ENCODE measurements at places on chromosomes 3 and 15.

GRCh38 chr3:130712718-130713423 is 33.8 kb downstream of the PIK3R4 start:
- DNase-seq = no peak

GRCh38 chr3:74693251-74693650 is 78.8 kb upstream of the CNTN3 start:
- no peak for DNase-seq

DNA sequence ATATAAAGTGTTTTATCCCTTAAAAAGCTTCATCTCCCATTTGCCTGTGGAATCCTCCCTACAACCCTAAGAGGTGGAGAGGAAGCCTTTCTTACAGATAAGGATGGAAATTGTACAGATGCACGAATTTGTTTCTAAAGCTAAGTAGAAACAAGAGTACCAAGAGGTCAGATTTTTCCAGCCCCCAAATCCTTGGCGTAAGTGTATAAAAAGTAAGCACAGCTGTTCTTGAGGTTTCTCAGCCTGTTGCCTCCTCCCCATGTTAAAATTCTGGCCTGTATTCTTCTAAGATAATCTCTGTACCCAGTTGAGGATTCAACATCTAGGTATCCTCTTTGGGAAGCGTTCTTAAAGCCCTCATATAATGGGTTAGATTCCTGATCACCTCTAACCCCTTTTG is 34.9 kb downstream of the RAB7A start:
- DNase-seq = no peak

GRCh38 chr15:32646291-32646690 is 4.8 kb downstream of the SCG5 start:
- DNase-seq = no peak

All from stimulated activated CD4-positive, alpha-beta T cell treated with anti-CD3 and anti-CD28 coated beads, Interleukin-1b, Interleukin-23, amount 100 ng/mL, for 1 hour (primary cell).